Activated naive CD8-positive, alpha-beta T cell treated with anti-CD3 and anti-CD28 coated beads for 36 hours (primary cell): ENCODE measurements at places on chromosomes 5 and 9. TPM values are rescaled to one million over a fixed set of nuclear protein-coding genes. Genes with fewer than 3 reads are reported as not detected.

The PCDHA11 gene
- not detected for total RNA-seq

The PCDHGB3 gene
- total RNA-seq = not detected

The PRDM9 gene
- not detected for total RNA-seq

The WWC1 gene
- 2.5 TPM for total RNA-seq

GRCh38 chr5:53397845-53398244 lies 82.6 kb upstream of the FST start:
- no peak overlapping the region for H3K27ac ChIP-seq
- DNase-seq = no peak
- H3K36me3 ChIP-seq = no peaks in the 10 kb centered on the region
- H3K4me3 ChIP-seq = no peak overlapping the region
- no peaks in the 10 kb centered on the region for H3K4me1 ChIP-seq
- peaks cover 16% of the 10 kb centered on the region for H3K27me3 ChIP-seq

The AK8 gene
- 0.36 TPM for total RNA-seq

- no peak overlapping the region for H3K27ac ChIP-seq
- no peaks in the 10 kb centered on the region for H3K36me3 ChIP-seq
- H3K4me3 ChIP-seq = no peak overlapping the region
- H3K4me1 ChIP-seq = no peaks in the 10 kb centered on the region
- DNase-seq = no peak
Measured at GRCh38 chr9:118674942-118675341, 694.3 kb downstream of the BRINP1 start.

- H3K4me3 ChIP-seq = no peak overlapping the region
- H3K4me1 ChIP-seq = no peaks in the 10 kb centered on the region
- H3K36me3 ChIP-seq = no peaks in the 10 kb centered on the region
- H3K27ac ChIP-seq = peak overlapping the region; percentile 35
- no peak for DNase-seq
- H3K27me3 ChIP-seq = peaks cover 4% of the 10 kb centered on the region
Measured at GRCh38 chr5:58544195-58544594, 38.7 kb upstream of the RAB3C start.

DNA sequence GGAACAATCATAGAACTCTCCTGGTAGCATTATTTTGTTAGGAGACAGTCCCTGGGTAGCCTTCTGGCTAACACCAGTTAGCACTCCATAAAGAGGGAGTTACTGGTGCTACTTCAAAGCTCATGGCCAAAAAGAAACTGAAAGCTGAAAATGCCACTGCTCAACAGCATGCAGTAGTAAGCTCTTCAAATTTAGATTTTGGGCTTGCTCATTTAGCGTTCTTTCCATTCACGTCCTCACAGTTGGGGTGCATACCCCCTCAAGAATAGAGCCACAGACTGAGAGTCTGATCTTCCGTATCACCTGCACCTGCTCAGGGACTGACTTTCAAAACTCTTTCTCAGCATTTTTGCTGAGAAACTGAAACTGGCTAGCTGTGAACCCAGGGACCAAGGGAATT lies 24.7 kb downstream of the NTRK2 start:
- H3K36me3 ChIP-seq = no peaks in the 10 kb centered on the region
- H3K27ac ChIP-seq = no peak overlapping the region
- no peak overlapping the region for H3K4me3 ChIP-seq
- no peaks in the 10 kb centered on the region for H3K27me3 ChIP-seq
- no peak for DNase-seq
- peaks cover 2% of the 10 kb centered on the region for H3K4me1 ChIP-seq

DNA sequence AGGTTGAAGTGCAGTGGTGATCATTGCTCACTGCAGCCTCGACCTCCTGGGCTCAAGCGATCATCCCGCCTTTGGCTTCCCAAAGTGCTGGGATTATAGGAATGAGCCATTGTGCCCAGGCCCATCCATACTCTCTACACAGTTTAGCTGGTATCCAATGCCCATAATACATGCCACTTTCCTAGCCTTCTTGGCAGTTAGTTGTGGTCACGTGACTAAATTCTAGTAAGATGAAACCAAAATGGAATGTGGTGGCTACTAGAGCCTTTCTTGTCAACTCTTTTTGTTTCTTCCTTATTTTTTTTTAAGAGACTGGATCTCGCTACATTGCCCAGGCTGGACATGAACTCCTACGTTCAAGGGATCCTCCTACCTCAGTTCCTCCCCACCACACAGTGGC lies 15.3 kb upstream of the KIF27 start:
- peaks cover 6% of the 10 kb centered on the region for H3K36me3 ChIP-seq
- H3K27ac ChIP-seq = no peak overlapping the region
- no peak for DNase-seq
- no peaks in the 10 kb centered on the region for H3K27me3 ChIP-seq
- H3K4me3 ChIP-seq = no peak overlapping the region
- no peaks in the 10 kb centered on the region for H3K4me1 ChIP-seq

The FSTL4 gene
- 0.10 TPM for total RNA-seq

- peaks cover 2% of the 10 kb centered on the region for H3K36me3 ChIP-seq
- H3K4me3 ChIP-seq = no peak overlapping the region
- H3K4me1 ChIP-seq = peaks cover 9% of the 10 kb centered on the region
- no peak for DNase-seq
Measured at GRCh38 chr9:127166651-127167524, 44.5 kb upstream of the ANGPTL2 start.

- no peak overlapping the region for H3K4me3 ChIP-seq
- no peak overlapping the region for H3K27ac ChIP-seq
- peaks cover 4% of the 10 kb centered on the region for H3K36me3 ChIP-seq
- H3K4me1 ChIP-seq = peaks cover 17% of the 10 kb centered on the region
- no peaks in the 10 kb centered on the region for H3K27me3 ChIP-seq
Measured at GRCh38 chr5:137890845-137891244, 1.6 kb downstream of the PKD2L2 start.

DNA sequence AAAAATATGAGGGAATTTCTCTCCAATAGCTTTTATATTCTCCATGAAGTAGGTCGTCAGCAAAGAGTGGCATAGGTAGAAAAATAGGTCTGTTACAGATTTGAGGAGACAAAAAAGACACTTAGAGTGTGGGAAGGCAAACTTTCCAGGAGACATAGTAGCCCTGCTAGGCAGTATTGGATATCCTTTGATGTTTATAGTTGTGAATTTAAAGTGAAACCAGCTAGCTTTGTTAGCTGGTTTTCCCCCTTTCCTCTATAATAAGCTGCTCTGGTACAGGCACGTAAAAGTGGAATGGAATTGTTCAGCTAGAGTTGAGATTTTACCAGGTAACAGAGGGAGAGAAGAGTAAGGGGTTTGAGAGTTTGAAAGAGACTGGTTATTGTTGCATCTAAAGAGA lies 17.1 kb upstream of the APC start:
- no peak overlapping the region for H3K27ac ChIP-seq
- no peak for DNase-seq
- H3K27me3 ChIP-seq = no peaks in the 10 kb centered on the region
- no peak overlapping the region for H3K4me3 ChIP-seq

- DNase-seq = no peak
- H3K27ac ChIP-seq = no peak overlapping the region
- H3K4me1 ChIP-seq = peaks cover 42% of the 10 kb centered on the region
- H3K36me3 ChIP-seq = peaks cover 4% of the 10 kb centered on the region
- no peak overlapping the region for H3K4me3 ChIP-seq
- no peaks in the 10 kb centered on the region for H3K27me3 ChIP-seq
Measured at GRCh38 chr9:92745331-92745730, 19.3 kb downstream of the BICD2 start.

The ADAMTS6 gene
- total RNA-seq = 1.5 TPM

The MRPL36 gene
- total RNA-seq = 104 TPM

The LPAR1 gene
- not detected for total RNA-seq

GRCh38 chr5:38673671-38674071 lies 117.2 kb upstream of the LIFR start:
- H3K4me1 ChIP-seq = no peaks in the 10 kb centered on the region
- H3K36me3 ChIP-seq = no peaks in the 10 kb centered on the region
